ENCODE measurements at places on chromosomes 6 and 20.

DNA sequence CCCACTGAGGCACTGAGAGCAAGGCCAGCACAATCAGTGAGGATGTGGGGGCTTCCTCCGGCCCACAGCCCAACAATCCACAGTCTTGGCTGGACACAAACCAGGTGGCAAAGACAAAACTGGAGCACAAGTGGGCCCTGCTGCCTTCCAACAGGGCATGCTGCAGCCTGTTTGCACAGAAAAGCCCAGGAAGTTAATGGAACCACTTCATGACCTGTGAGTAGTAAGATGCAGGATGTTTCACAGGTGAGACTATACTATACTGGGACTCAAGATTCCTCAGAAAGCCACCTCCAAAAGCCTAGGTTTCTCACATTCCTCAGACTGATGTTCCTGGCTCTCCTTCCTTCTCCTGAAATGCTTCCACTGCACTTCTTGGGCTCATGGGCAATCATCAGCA, 235.5 kb downstream of the KIF16B start:
- DNase-seq = no peak

DNA sequence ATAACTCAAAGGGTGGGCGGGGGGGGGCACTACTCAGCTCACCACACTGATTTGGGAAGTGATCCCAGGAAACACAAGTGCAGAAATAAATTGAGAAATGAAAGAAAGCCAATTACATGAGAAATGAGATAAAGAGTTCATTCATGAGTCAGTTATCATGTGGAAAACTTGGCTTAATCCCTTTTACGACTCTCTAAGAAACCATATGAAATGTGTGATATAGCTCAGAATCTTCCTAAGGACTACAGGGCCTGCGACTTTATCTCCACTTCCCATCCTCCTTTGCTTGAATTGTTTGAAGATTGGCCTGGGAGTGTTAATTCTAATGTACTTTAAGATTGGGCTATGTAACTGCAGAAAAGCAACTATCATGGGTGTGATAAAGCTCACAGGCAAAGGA, 3.6 kb upstream of the BTN2A2 start:
- no peak for DNase-seq

DNA sequence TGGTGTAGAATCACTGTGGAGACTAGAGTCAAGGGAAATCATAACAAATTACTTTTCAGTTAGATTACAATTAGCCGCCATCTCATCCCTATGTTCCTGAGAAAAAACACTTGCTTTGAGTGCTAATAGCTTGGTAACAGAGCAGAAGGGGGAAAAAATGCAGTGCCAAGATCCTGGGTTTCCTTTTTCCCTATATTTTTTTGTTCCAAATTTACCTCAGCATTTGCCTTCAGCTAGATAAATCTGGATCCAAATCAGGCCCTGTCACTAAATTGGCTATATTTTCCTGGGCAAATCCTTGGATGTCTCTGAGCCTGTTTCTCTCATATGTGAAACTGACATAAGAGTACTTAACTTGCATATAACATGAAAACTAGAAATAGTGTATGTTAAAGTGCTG, 86.0 kb downstream of the TENT5A start:
- DNase-seq = no peak

- no peak for DNase-seq
Observed at GRCh38 chr20:17491041-17491440, 40.1 kb downstream of the BFSP1 start.

- no peak for DNase-seq
Observed at GRCh38 chr6:95431637-95432228, 145.6 kb upstream of the MANEA start.

DNA sequence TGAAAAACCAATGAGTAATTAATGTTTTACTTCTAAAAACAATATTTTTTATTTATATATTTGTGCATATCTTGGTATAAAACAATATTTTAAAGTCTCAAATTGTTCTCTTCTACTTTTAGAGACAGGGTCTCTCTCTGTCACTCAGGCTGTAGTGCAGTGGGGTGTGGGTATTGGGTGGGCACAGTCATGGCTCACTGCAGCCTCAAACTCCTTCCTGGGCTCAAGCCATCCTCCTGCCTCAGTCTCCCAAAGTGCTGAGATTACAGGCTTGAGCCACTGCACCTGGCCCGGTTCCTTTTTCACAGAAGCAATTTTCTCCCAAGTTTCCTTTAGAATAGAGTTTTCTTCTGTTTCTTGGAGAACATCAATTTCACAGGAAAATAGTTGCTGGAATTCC, 102.8 kb downstream of the TMEM242 start:
- no peak for DNase-seq

DNA sequence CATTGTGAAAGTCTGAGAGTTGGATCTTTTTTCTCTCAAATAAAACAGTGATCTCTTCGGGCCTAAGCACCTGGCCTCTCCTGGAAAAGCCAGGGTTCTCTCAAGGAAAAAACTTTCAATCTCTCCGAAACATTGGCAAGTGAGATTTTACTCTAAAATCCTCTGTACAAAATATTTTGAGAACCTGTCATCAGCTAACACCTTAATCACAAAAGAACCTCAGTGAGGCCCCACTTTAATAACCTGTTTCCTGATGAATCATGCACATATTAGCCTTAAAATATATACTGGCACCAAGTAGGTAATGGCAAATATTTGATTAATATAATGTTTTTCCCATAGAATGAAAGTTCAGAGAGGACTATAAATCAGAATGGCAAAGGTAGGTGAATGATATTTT, 177.9 kb downstream of the FRK start:
- DNase-seq = no peak

GRCh38 chr20:58198901-58199355, 29.5 kb downstream of the ANKRD60 start:
- no peak for DNase-seq

- no peak for DNase-seq
Observed at GRCh38 chr20:22546344-22546743, 38.0 kb downstream of the FOXA2 start.

GRCh38 chr6:139295901-139296300, 4.1 kb upstream of the TXLNB start:
- no peak for DNase-seq

DNA sequence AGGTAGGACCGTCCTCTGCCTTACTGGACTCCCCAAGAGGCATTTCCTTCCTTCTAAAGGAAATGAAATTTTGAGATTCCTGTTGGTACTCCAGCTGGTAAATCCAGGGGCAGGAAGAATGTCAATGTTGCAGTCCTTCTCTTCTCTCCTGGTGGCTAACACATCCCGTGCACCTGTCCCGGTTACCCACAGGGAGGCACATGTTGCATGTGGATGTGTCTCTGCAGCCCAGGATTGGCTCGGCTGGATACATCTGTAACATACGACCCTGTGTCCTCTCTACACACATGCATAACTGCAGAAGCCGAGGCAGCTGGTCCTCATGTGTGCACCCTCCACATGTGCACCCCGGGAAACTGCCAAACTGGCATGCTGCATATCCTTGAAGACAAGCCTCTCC, 1.3 kb upstream of the LRFN2 start:
- DNase-seq = no peak

DNA sequence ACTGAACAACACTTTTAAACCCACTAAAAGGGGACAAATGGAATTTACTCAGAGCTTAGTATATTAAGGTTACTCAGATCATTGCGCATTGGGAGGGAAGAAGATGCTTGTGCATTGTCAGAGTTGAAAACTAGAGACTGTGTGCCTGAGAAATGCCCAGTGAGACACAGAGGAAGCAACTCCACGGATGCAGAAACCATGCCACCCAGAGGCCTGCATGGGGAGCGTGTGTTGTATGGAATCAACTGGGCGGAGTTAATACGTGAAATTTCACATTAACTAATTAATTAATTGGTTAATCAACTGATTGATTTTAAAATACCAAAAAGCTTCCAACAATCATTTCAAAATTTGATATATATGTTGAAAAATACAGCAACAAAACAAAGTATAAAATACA, 391.6 kb downstream of the PLCB1 start:
- no peak for DNase-seq

DNA sequence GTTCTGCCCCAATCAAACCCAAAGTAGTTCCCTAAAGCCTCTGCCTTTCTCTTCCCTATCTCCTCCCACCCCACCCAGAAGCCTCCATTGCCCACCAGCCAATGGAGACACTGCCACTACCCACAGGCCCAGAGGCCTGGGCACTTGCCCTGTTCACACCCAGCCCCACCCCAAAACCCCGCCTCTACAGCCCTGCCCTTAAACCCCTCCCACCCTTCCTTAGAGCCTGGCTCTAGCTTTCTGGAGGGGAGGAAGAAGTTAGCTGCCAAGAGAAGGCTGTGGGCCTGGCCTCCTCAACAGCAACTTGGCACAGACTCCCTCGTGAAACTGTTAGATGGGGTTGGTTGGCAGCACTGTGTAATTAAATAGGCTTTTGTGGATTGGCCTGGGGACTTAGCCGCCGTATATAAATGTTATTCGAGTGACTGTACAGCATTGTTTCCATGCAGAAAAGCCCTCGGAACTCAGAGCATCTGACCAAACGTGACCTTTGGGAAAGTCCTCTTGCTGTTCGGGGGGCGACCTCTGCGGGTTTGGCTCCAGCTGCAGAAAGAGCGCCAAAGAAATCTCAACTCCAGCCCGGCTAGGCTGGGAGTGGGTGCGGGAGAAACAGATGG, 31.4 kb downstream of the COL11A2 start:
- no peak for DNase-seq

- peak; percentile 6 for DNase-seq
Observed at GRCh38 chr6:32659856-32660595, 6.4 kb downstream of the HLA-DQB1 start.

DNA sequence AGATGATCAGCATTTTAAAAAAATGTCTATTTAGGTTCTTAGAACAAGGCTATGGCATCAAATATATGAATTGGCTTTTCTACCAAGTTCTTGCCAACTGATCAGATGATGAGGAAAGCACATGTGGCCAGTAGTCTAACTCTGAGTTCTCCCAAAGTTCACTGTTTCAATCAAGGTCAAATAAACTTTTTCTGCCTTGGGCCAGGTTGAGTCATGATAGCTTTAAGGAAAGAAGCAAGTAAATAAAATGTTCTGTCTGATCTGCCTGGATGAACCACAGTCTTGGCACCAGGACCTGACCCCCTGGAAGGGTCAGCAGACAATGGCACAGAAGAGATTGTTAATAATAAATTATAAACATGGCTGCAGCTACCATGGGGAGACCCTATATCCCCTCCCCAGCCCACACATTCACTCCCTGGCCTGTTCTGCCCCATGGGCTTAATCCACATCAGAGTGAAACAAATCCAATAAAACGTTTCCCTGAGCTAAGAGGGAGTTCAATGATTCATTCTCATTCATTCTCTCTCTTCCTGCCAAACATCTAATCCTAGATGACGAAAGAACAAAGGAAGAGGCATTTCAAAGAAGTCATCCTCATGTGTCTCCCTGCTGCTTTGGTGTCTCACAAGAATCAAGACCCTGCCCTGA, 661.6 kb downstream of the DHX35 start:
- DNase-seq = no peak

DNA sequence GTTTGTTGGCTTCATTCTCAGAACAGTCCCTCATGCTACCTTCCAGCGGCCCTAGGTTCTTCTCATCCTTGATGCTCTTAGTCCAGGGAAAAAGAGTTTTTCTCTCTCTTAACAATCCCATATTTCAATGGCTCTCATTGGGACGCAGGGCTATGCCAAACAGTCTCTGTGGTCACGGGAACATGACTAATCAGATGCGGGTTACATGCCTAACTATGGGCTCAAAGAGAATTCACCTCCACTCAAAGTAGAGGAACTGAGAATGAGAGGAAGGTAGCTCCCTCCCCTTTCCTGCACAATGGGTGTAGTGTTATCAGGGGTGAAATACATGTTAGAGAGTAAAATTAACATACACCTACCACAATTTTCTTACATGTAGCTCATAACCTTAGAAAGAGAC, 18.1 kb upstream of the ATRN start:
- no peak for DNase-seq

DNA sequence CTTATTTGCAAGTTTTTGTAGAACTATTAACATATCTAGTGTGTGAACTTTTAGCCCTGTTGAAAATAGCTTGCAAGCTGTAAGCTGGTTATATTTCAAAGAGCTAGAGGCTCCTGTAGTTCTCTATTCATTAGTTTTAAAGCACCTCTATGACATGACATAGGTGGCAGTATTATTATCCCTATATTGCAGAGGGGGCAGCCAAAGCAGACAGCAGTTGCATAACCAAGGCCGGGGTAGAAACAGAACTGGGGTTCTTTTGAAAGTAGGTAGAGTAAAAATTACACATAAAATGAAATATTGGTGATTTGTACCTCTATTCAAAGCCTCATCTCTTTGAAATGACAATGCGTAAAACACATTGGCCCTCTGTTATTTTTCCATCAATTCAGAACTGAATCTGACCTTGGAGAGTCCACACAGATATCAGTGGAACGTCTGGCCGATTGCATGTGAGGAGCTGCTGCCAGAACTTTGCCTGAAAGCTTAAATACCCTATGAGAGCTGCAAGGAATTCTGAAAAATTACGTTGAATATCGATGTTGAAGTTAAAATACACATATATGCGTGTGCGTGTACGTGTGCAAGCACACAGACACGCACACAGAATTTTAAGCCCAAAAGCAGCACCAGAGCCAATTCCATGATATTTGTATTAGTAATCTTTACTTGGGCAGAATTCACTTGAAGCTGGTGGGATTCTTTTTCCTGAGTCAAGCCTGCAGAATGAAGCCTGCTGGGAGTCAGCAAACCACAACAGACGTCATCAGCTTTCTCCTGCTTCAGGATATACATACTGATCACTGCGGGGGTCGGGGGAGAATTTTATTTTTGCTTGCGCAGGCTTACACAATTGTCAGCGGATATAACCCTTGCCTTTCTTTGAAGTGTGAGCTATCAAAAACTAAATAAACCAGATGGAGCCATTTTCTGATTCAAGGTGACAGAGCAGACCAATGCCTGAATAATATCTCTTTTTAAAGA, 163.2 kb downstream of the PDE7B start:
- no peak for DNase-seq

DNA sequence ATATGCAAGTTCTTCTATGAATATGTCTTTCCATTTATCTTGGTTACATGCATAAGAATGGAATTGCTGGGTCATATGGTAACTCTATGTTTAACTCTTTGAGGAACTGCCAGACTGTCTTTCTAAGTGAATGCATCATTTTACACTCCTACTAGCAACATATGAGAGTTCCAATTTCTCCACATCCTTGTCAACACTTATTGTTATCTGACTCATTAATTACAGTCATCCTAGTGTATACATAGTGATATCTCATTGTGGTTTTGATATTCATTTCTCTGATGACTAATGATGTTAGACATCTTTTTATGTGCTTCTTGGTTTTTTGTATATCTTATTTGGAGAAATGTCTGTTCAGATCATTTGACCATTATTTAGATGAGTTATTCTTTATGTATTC, 96.7 kb upstream of the LAMP5 start:
- DNase-seq = no peak

- DNase-seq = no peak
Observed at GRCh38 chr6:30615958-30616810, 859 bp downstream of the PPP1R10 start.

DNA sequence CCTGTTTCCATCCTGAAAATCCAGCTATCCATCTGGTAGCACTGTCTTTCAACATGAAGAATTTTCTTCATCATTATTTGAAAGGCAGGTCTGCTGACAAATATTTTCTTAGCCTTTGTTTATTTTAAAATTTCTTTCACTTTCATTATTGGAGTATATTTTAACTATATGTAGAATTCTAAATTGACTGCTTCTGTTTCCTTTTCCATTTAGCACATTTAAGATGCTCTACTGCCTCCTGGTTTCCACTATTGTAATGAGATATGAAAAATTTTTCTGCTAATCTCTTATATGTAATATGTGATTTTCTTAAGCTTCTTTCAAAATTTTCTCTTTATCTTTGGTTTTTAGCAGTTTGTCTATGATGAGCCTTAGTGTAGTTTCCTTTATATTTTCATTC, 97.3 kb downstream of the TBC1D32 start:
- DNase-seq = no peak
